ENCODE measurements at places on chromosomes 13 and 19.

- no peak for DNase-seq
These were observed 3.0 kb downstream of the FIZ1 start for GRCh38 chr19:55596304-55596703.

DNA sequence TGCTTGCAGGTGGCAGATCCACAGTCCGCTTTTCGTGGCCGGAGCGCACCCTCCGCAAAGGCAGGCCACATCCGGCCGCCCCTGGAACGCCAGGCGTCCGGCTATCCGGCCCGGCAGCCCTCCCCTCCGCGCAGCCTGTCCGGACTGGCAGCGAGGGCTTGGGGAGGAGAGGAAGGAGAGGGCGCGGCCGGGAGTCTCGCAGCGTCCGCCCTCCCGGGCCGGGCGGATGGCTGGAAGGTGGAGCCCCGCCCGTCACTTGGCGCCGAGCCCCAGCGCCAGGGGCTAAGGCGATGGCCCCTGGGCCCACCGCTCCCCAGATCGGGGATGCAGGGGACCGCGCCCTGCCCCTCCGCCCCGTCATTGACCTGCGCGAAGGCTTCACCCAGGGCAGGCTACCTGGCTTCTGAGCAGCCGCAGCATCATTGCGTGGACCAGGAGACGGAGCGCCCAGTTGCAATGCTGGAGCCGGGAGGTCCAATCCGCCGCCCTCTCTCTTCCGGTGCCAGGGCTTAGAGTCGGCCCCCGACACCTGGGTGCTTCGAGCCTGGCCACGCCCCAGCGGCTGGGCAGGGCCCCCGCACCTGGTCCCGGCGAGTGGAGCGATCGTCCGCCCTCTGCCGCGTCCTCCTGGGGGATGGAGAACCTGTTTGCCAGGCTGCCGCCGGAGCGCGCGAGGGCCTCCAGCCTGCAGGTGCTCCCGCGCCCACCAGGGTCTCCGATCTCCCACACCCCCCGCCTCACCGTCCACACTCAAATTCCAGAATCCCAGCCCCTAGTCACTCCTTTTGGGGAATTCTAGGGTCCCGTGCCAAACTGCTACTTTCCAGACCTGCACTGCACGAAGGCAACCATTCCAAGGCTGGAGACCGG lies at the start of gene FUT1:
FUT1 (minus strand) TSS at position 146 of the 870 bp plus-strand sequence. CDS start 1,360 bp downstream, outside the sequence.
- peak; percentile 91 for DNase-seq

DNA sequence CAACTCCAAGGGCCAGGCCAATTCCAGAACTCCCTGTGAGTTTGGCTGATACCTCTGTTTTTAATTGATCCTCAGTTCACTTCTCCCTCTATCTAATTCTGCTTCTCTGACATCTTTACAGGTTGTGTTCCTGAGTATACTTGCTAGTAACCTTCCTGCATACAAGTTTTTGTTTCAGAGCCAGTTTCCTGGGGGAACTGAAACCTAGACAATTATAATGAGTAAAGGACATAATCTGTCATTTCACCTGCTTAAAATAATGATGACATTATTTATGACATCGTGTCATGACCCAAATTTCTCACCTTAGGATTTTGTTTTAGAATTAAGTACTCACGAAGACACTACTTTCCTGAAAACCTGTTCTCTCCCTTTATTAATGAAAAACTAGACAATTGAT lies 12.5 kb upstream of the MYCBP2 start:
- no peak for DNase-seq

DNA sequence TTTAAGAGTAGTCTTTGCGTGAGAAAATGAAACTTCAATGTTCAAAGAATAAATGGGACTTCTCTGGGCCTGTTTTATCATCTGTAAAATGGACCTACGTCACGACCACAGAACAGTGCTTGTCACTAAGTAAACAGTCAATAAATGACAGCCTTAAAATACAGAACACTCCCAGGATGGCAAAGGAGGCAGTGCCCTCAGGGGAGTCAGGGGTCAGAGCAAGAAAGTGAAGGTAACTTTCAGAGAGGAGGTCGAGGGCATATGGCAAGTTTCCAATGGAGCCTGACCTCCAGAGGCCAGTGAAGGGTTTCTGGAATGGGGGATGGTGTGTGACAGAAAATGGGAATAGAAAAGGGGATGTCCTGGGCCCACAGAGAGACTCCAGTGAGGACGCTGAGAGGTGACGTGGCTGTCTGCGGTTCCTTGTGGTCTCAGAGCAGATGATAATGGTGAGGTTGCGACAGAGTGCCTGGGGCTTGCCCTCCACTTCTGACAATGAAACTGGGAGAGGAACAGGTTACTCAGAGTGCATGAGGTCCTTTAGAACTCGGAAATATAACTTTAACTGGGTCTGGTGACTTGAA lies 91.8 kb downstream of the UBL3 start:
- DNase-seq = peak; percentile 87

DNA sequence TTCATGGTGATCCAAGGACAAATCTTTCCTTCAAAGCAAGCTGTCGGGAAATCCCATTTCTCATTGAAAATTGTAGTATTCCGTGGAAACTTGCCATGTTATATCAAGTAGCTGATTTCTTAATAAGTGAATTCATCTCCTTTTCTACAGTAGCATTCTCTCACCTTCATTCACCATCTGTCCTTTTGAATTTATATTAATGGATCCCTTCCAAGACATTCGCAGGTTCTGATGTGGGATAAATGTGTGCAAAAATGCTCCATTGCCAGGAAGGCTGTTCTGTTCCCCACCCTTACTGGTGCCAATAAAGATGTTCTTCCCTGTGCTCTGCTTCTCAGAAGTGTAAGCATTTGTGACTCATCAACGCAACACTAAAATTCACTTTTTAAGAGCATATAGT lies 36.2 kb downstream of the AMER2 start:
- no peak for DNase-seq

DNA sequence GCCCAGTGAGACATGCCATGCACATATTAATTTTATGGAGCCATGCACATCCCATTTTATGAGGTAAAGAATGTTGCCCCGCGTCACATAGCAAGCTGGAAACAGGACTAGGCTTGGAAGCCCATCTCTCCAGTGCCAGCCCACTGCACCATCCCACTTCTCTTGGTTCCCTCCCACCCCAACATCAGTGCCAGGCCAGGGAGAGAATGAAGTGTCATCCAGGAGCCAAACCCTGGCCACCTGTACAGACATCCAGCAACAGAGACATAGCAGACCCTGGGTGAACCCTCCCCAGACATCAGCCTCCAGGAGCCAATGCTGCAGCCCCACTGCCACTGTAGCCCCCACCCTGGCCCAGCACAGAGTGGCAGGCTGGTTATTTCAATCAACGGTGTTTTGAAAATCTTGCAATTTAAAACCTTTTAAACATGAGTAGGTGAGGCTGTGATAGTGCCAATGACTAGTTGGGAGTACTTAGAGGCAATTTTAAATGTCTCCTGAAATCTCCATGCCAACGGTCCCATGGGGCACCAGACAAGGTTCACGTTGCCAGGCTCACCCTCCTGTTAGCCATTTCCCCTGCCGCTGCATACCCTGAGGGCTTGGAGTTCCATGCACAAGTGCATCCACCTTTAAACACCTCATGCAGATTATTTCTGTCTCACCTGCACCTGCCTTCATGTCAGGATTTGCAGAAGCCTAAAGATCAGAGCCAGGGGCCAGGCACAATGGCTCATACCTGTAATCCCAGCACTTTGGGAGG lies 34.7 kb downstream of the VSTM2B start:
- no peak for DNase-seq

Measured in MCF 10A (cell line).